Spleen (tissue), 13 donors: ENCODE measurements at places on chromosomes 13 and 19.

DNA sequence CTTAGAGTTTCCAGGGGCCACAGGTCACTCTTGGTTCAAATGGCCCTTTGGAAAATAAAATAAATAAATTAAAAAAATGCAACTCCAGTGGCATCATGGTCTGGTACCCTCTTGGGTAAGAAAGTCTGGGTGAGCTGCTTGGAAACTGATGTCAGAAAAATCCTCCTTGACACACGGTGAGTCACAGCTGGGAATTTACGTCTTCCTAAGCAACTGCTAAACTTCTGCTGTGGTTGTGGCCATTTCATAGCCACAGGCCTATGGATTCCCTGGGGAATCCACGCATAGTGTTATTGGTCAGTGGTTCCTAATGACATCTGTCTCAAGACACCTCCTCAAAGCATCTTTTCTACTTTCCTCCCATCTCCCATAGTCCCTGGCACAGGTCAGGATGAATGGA is 220.8 kb downstream of the COG6 start:
- no peaks in the 10 kb centered on the region for H3K36me3 ChIP-seq
- no peaks in the 10 kb centered on the region for H3K4me1 ChIP-seq
- H3K27me3 ChIP-seq = no peaks in the 10 kb centered on the region
- no peak overlapping the region for H3K27ac ChIP-seq

- H3K4me3 ChIP-seq = peak overlapping the region; percentile 6
- peak; percentile 85 for DNase-seq
- H3K36me3 ChIP-seq = no peaks in the 10 kb centered on the region
- H3K27ac ChIP-seq = no peak overlapping the region
These were observed 2.8 kb downstream of the GIPR start for GRCh38 chr19:45670670-45671453.

DNA sequence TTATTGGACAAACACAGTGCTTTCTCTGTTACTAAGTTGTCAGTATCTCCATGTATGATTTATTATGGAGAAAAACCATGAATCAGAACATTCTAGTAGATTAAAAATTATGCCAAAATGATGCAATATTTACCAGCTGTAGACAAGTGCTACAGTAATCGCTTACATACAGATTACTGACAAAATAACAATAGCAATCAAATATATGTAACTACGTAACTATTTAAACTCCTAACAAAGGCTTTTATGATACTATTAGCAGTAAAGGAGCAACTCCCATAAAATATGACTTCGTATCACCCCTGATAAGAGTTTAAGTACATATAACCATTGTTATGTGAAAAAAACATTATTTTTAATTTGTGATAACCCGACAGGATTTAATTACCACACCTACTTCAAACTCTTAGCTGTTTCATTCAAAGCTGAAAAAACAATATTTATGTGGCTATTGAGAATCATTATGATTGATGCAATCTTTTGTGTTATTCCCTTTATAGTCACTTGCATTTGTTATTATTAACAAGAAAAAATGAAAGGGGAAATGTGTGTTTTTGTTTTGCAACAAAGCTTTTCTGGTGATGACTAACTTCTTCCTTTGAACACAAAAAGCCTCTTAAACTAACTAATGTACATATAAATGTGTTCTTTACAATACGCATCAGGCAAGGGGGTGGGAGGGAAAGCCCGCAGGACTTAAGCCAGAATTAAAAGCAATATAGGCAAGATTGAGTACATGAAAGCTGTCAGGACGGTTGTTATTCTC is 147.4 kb downstream of the ABCC4 start:
- no peak overlapping the region for H3K4me3 ChIP-seq
- H3K4me1 ChIP-seq = no peaks in the 10 kb centered on the region
- H3K27ac ChIP-seq = no peak overlapping the region

- H3K27me3 ChIP-seq = no peaks in the 10 kb centered on the region
- H3K27ac ChIP-seq = no peak overlapping the region
- DNase-seq = no peak
- no peak overlapping the region for H3K4me3 ChIP-seq
- H3K4me1 ChIP-seq = no peaks in the 10 kb centered on the region
These were observed 202.6 kb upstream of the UFM1 start for GRCh38 chr13:38147050-38147449.

DNA sequence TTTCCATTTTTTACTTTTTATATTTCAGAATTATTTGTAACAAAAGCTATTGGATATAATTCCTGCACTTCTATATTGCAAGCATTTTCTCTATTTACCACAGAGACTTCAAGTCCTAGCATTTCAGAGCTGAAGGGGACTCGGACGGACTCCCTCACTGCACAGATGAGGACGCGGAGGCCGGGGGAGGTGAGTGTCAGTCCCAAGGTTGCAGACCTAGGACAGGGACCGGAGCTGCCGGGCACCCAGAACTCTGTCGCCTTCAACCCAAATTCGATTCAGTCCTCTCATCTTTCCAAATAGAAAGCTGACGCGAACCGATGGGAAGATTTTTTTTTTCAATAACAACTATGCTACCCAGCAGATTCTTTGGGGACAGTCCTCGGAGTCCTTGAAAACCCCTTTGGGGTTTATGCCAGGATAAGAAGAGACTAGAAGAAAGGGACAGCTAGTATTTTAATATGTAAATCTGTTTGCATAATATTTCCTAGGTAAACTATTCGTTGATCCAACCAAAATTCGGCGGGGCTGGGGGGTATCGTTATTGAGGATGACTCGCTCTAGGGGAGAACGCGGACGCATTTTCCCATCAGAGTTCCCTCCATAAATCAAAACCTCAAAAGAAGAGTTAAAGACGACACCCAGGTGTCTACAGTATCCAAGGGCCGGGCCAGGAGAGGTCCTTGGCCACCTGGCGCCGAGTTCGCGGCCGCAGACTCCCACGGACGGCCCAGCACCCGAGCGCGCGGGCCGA is 803 bp downstream of the FLT3 start:
- no peaks in the 10 kb centered on the region for H3K36me3 ChIP-seq

DNA sequence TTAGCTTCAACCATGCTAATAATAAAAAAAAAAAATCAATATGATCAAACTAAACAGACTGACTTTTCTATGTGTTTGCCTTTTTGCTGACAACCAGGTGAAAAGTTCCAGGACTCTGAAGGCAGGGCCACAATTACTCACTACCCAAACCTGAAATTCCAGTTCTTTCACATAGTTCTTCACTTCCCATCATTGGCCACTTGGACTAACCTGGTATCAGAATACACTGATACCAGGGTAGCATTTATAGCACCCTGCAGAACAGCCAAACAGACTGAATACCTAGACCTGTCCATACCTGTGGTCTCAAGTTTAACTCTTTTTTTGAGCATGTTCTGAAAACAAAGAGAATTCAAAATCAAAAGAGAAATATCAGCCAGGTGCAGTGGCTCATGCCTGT is 25.1 kb downstream of the ELF1 start:
- H3K27ac ChIP-seq = no peak overlapping the region
- peaks cover 45% of the 10 kb centered on the region for H3K4me1 ChIP-seq
- H3K36me3 ChIP-seq = peaks cover 17% of the 10 kb centered on the region
- H3K4me3 ChIP-seq = no peak overlapping the region

DNA sequence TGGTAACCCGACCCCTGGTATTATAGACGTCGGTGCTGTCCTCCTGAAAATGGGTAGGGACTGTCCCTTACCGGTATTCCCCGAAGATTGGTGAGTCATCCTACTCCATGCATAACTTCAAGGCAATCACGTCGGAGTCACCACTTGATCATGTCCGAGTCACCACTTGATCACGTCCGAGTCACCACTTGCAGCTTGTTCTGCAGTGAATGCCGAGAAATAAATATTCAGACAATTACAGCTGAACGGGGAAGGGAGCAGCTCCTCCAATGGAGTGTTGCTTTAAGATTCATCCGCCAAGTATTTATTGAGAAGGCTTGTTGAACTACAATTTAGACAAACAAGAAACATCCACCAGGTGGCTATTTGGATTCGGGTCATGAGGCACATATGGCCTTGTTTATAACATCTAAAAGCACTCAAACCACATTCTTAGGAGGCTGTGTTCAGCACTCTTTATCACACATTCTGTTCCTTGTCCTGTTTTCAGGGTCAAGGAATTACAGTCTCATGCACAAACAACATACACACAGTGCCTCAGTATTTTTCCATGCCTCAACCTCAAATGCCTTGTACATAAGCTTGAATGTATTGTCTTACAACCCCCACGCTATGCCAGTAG is 43.1 kb downstream of the ZNF726 start:
- H3K27me3 ChIP-seq = no peaks in the 10 kb centered on the region
- H3K27ac ChIP-seq = no peak overlapping the region
- H3K4me1 ChIP-seq = no peaks in the 10 kb centered on the region
- H3K36me3 ChIP-seq = no peaks in the 10 kb centered on the region
